Thymus (tissue), 14 donors: ENCODE measurements at places on chromosomes 5 and 9. TPM values are rescaled to one million over a fixed set of nuclear protein-coding genes. Genes with fewer than 3 reads are reported as not detected.

DNA sequence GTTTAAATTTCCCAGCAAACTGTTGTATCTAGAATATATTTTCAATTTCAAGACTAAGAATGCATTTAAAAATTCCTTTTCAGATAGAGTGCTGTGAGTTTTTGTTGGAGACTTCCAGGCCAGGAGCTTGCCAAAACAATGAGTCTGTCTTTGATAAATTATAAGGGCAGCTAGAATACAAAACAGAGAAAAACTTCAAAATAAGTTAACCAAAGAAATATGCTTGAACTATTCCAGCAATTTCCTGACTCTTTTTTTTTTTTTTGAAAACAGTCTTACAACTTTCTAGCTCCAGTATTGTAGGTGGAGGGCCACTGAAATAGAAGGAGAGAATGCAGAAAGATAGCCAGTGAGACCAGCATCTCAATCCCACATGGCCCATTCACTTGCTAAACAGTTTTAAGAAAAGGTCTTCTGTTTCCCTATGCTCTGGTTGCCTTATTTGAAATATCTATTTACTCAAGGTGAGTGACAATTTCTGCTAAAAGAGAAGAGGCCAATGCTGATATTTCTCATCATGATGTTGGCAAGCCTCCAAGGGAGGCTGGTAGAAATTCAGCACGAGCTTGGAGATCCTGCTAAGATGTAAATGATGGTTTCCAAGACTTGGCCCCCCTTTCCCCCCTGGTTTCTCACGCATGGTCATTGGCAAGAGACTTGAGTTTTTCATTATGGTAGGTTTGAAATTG lies 103.2 kb downstream of the USP20 start:
- DNase-seq = no peak

- peak; percentile 31 for DNase-seq
Measured at GRCh38 chr5:59799668-59800346, 93.7 kb downstream of the PDE4D start.

GRCh38 chr9:12785260-12785770 lies 10.5 kb downstream of the LURAP1L start:
- DNase-seq = no peak

DNA sequence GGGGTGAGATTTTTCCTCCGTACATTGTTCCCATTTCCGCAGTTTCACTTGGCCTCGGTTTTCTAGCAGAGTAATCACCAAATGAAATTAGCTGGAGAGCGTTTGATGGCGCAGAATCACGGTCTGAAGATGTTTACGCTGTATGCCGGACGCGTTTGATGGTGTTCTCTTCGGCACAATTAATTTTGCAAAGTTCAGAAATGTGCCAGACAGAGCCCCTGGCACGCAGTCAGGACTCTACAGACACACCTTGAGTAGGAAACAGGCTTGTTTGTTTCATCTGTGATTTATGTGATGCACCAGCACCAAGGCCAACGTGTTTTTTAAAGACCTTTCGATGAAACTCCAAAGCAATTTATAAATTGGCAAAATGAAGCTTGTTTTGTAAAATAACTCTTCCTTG lies 863 bp upstream of the LIFR start:
- DNase-seq = no peak

DNA sequence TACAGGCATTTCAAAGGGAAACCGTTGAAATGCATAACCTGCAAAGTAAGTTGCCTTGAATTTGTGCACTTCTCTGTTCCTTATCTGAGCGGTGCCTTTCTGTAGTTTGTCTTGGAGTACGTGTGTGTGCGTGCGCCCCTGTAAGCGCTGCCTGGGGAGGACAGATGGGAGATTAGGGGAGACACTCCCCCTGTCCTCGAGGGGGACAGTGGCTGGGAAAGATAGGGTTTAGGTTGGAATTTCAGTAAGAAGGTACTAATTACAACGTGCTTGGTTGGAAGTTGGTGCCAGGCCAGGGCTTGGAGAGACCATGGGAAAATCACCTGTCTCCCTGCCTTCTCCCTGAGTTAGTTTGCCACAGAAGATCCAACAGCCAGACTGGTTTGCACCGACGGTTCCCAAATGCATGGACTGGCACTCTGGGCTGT lies 73.2 kb downstream of the PIK3R1 start:
- no peak for DNase-seq

DNA sequence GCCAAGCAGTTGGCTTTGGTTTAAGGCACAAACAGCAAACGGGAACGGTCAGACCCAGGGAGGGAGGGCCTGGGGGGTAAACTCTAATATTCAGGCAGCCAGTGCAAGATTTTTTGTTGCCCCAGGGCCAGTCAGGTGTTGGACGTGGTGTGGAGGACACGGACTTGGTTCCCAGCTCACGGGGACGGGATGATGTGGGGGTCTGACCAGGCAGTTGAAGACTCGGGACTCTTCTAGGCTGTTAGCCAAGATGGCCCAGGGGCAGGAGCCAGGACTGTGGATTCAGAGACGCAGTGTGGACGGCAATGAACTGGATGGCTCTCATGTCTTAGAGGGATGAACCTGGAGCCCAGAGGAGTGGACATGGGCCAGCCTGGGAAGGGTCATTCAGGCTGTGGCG lies 169.2 kb downstream of the C9orf50 start:
- DNase-seq = no peak

- DNase-seq = no peak
Measured at GRCh38 chr9:123408313-123409262, 52.6 kb downstream of the CRB2 start.

GRCh38 chr5:168898247-168898911 lies 319.2 kb upstream of the PANK3 start:
- no peak for DNase-seq

- DNase-seq = no peak
Measured at GRCh38 chr9:112112941-112113681, 62.0 kb downstream of the SUSD1 start.

GRCh38 chr9:93662952-93663572 lies 86.7 kb downstream of the PHF2 start:
- DNase-seq = no peak

GRCh38 chr5:71895546-71895945 lies 176.5 kb downstream of the CARTPT start:
- no peak for DNase-seq

DNA sequence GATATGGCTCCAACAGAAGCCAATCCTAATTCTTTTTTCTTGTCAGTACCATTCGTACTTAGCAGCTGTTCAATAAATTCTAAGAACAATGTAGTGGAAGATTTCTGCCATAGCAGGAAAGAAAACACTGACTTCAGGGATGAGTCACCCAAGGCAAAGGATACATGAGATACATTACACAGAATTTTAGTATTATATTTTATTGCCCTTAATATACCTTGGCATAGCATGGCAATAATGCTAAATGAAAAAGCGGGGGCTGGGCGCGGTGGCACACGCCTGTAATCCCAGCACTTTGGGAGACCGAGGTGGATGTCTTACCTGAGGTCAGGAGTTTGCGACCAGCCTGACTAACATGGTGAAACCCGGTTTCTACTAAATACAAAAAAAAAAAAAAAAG lies 619.1 kb upstream of the DAB2 start:
- DNase-seq = no peak

DNA sequence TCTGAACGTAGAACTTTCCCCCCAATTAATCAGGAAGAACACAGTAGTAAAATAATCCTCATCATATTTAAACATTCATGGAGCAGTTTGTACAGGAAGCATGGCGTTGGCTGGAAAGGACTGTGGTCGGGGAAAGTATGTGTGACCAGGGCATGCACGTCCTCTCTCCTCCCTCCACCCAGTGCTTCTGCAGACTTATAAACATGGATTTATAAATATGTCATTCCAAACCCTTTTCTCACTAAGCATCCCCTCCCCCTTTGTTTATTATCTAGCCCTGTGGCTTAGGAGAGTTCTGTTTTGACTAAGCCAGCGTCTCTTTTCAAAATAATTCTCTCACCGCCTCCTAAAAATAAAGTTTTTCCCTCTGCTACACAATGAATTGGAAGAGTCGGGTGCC lies 70.4 kb upstream of the DAP start:
- DNase-seq = no peak

DNA sequence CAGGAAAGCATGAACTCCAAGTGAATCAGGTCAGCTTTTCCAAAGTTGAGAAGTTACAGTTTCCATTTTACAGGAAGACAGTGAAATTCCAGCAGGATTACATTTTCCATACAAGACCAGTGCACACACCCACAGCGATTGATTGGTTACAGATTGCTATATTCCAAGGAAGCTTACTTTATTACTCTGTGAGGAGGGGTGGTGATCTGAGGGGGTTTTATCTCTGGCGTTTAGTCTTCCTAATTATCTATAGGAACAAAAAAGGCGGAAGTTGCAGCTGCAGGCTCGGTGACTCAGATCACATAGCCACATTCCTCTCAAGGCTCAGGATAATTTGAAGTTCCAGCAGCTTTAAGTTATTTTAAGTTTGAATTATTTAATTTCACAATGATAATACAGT lies 450.4 kb upstream of the NMUR2 start:
- DNase-seq = no peak

DNA sequence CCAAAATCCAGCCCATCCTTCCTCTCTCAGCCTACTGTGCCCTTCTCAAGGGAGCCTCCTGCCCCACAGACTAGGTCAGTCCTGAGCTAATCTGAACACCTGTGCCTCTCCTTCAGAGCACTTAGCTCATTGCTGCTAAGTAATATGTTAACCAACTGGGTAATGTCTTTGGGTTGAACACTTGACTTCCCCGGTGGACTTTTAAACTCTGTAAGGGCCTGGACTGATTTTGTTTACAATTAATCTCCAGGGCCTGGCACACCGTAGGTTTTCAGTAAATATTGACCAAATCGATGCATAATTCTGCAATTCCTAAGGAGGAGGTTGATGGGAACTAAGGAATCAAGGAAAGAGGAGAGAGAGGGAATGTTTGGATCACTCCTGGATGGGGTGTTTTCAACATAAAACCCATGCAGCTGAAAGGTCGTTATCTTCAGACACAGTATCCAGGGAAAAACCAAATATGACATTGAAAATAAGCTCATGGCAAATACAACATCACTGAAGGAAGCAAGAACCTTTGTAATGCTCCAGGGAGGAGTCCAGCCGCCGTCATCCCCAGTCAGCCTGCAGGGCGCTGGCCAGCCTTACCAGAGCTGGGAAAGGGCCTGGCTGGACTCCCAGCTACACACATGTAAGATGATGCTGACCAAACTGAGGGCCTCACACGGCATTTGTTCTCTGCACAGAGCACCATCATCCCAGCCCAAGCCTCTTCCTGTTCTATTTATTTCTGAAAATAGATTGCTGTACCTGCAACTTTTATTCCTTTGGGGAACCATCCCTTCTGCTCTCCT lies 166.3 kb downstream of the C5orf15 start:
- DNase-seq = no peak

Gene ADCY2
- 1.0 TPM for polyA plus RNA-seq

Gene WNT8A
- polyA plus RNA-seq = 0.09 TPM

Gene FOXD4
- polyA plus RNA-seq = 0.82 TPM

Gene OR1Q1
- polyA plus RNA-seq = 0.05 TPM

Gene IFNA6
- polyA plus RNA-seq = not detected

Gene PCDHB5
- polyA plus RNA-seq = 1.0 TPM

Gene LCN15
- polyA plus RNA-seq = 0.43 TPM

Gene LPAR1
- polyA plus RNA-seq = 9.3 TPM

Gene UNC13B
- polyA plus RNA-seq = 6.9 TPM

Gene DBN1
- polyA plus RNA-seq = 34.3 TPM

Gene NR5A1
- polyA plus RNA-seq = 0.46 TPM

Gene LRRC19
- under 0.01 TPM for polyA plus RNA-seq

Gene DMRT3
- polyA plus RNA-seq = 0.21 TPM
